Stimulated activated CD4-positive, alpha-beta T cell treated with anti-CD3 and anti-CD28 coated beads, Interleukin-15, amount 100 ng/mL, for 1 hour (primary cell): ENCODE measurements at places on chromosomes 3 and 15.

- no peak for DNase-seq
These were observed 159.9 kb downstream of the APBA2 start for GRCh38 chr15:29045717-29046116.

DNA sequence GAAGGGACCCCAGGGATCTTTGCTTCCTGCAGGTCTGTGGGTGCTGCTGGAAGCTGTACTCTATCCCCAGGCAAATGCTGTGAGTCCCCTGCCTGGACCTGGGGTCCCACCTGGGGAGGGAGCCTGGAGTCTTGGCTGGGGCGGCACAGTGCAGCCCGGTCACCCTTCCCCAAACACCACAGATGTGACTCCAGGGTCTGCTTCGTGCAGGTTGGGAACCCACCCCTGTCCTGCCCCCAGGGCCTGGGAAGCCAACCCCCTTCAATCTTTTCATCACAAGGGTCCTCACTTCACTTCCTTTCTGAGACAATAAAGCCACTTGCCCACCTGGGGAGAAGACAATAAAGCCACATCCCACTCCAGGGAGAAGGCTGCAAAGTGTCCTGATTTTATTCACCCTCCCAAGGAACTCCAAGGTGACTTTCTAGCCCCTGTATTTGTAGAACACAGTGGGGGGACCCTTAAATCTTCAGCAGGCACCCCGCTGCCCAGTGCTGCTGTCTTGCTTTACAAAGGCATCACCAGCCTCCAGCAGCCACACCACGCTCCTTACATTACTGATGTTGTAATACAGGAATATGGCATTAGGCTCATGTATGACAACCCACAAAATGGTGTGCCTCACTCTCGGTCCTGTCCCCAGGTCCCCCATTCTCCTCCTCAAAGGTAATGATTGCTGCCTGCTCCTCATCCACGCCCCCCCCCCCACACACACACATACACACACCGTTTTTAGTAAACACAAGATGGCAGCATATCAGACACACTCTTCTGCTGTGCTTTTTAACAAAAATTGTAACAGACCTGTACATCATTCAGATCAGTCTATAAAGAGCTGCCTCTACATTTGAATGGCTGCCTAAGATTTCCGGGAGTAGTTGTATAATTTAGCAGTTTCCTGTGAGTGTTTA is 9.9 kb downstream of the C3orf22 start:
- no peak for DNase-seq

DNA sequence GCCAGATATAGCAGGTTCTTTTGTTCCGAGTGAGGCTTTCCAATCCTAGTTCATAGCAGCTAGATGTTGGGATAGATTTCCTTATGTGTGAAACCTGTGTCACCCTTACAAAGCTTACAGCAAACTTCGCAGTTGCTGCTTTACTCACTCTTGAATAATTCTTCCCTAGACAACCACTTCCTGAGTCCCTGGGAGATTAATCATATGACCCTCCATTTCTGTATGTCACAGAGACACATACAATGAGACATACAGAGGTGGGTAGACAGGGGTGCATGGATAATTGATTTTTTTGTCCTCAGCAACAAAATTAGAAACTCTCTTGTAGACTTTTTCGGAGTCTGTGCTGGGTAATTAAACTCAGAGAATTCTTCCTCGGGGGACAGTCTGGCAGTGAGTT is 163.2 kb downstream of the NSUN3 start:
- no peak for DNase-seq

GRCh38 chr15:60582370-60583036 is 103.6 kb upstream of the ICE2 start:
- DNase-seq = no peak

DNA sequence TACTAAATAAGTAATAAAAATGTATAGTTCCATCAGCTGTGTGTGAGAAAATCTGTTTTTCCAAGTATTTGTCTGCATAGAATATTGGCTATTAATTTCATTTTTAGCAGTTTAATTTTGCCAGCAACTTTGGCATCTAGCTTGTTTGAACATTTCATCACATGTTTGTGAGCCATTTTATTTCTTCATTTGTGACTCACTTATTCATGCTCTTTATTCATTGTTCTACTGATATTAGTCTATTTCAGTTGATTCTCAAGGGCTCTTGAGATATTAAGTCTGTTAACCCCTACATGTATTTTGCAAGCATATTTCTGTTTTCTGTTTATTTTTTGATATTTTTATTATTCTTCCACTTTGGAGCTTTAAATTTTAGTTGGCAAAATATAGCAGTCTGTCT is 74.0 kb upstream of the PHLDB2 start:
- no peak for DNase-seq

- DNase-seq = no peak
These were observed 36.6 kb downstream of the IFT122 start for GRCh38 chr3:129476586-129476985.

DNA sequence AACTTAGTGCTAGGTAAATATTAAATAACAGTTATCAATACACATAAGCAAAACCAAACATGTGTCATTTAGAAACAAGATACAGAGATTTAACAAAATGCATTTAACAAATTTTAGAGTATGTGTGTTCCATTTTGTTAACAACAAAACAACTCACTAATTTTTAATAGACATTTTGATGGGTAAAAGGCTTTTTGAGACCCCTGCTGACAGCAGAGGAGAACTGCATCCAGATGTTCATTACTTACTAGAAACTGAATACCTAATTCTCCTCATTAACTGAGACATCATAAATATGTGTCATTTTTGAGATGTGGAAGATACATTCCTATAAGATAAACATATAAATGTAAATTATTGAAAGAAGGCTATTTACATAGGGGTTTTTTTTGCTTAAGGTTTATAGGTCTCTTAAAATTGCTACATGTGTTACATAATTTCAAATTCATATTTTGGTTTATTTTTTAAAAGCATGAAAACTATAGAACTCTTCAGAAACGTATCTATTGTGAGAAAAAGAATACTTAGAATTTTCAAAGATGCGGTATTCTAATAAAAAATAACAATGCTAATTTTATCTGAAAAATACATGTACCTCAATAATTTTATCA is 1009.8 kb downstream of the TUSC7 start:
- no peak for DNase-seq
